Uterine smooth muscle cell (primary cell): ENCODE measurements at places on chromosomes 1 and 21. TPM values are rescaled to one million over a fixed set of nuclear protein-coding genes. Genes with fewer than 3 reads are reported as not detected.

The TCHH gene
- under 0.01 TPM in 1 of 2 replicates, not detected in the other for total RNA-seq

The ARHGEF16 gene
- total RNA-seq = 0.11 TPM in 1 of 2 replicates, not detected in the other

The LCE2C gene
- not detected in 2 replicates for total RNA-seq

The S100B gene
- total RNA-seq = not detected in 2 replicates

The IFI44 gene
- 4.9 and 6.1 TPM in 2 replicates for total RNA-seq

The LRRC8C gene
- total RNA-seq = 6.1 and 9.2 TPM in 2 replicates

The PADI1 gene
- total RNA-seq = under 0.01 TPM in 1 of 2 replicates, not detected in the other

The IFNLR1 gene
- not detected in 2 replicates for total RNA-seq

The RCAN1 gene
- 112 and 161 TPM in 2 replicates for total RNA-seq

The FAM72C gene
- 0.25 and 2.0 TPM in 2 replicates for total RNA-seq

The C1orf94 gene
- total RNA-seq = under 0.01 and 0.12 TPM in 2 replicates

The CEPT1 gene
- total RNA-seq = 50.5 and 54.7 TPM in 2 replicates

The ATAD3A gene
- total RNA-seq = 33.6 and 79.5 TPM in 2 replicates

The AIRE gene
- total RNA-seq = under 0.01 TPM in 1 of 2 replicates, not detected in the other

The COPA gene
- 327 and 372 TPM in 2 replicates for total RNA-seq

The SLC6A17 gene
- 1.7 and 2.4 TPM in 2 replicates for total RNA-seq

The CR1L gene
- total RNA-seq = not detected in 2 replicates

The SLC9A1 gene
- total RNA-seq = 8.4 and 14.5 TPM in 2 replicates

The PADI2 gene
- under 0.01 TPM in 1 of 2 replicates, not detected in the other for total RNA-seq

The JAM2 gene
- total RNA-seq = 1.00 TPM in 2 replicates

The MAN1C1 gene
- total RNA-seq = 2.4 and 12.2 TPM in 2 replicates

The OR2T33 gene
- total RNA-seq = not detected in 2 replicates

The UBIAD1 gene
- total RNA-seq = 7.4 and 9.5 TPM in 2 replicates

The GJA9 gene
- 0.11 and 0.12 TPM in 2 replicates for total RNA-seq

The PGD gene
- total RNA-seq = 163 and 165 TPM in 2 replicates

The TACSTD2 gene
- 0.11 and 0.12 TPM in 2 replicates for total RNA-seq

The GSTM1 gene
- 0.37 and 15.3 TPM in 2 replicates for total RNA-seq

The NDUFV3 gene
- 27.1 and 56.4 TPM in 2 replicates for total RNA-seq
